Left cardiac atrium (tissue), 4 donors: ENCODE measurements at places on chromosomes 5 and 9. TPM values are rescaled to one million over a fixed set of nuclear protein-coding genes. Genes with fewer than 3 reads are reported as not detected.

DNA sequence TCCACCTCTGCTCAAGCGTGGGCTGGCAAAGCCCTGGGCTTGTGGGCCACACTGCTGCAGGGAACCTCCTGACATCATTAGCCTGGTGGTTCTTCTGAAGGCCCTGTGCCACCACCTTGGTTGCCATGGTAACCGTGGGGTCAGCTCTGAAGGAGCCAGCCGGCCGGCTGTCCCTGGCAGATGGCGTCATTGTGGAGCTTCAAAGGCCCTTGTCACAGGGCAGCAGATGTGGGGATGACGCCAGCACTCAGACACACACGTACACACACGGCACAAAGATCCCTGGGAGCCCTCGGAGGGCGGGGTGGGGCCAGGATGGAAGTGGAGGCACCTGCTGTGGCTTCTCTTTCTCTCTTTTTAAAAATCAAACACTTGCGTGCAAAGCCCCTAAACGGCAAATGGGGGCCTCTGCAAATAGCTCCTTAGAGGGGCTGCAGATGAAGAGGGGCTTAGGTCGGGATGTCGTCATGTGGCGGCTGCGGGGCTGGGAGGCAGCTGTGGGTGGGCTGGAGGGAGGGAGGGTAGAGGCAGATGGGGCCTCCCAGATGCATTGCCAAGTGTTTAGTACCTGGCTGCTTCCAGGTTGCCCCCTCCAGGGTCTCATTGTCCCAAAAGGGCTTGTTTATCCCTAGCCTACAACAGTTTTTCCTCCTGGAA lies 19.5 kb upstream of the RPL26L1 start:
- peak; percentile 52 for DNase-seq

Gene DCTN3
- 109 TPM for total RNA-seq

DNA sequence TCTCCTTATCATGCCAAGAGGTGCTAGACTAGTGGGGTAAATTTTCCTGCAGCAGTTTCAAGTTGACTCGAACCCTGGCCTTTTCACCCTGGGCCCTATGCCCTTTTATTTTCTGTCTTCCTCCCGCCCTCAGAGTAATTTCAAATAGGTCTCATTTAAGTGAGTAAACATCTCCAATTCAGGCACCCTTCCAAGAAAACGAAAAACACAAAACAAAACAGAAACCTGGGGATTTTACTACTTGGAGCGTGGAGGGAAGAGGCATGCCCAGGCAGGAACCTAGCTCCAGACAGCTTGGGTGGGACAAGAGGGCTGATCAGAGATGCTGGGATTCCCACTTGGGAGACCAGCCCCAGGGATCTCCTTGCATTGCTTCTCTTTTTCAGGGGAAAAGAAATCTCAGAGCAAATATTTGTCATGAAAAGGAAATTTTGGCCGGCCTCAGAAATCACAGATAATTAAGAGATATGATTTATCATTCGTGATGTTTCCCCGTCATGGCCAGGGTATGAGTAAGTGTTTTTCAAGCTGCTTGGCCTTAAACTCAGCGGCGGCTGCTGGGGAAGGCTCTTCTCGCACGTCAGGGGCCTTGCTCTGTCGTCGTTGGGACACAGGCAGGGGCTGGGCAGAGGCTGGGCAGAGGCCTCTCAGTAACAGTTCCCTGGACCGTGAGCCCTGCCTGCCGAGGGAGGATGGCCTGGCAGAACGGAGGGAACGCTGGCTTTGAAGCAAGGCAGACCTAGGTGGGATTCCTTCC lies 248.6 kb upstream of the KLF4 start:
- peak; percentile 82 for DNase-seq

GRCh38 chr9:115884846-115885245 lies 268.7 kb upstream of the PAPPA start:
- DNase-seq, result no peak

Gene FGFR4
- 0.92 TPM for total RNA-seq

Gene GGTA1
- 8.3 TPM for total RNA-seq

Gene CREBRF
- total RNA-seq, result 13.2 TPM

Gene LCN9
- not detected for total RNA-seq

DNA sequence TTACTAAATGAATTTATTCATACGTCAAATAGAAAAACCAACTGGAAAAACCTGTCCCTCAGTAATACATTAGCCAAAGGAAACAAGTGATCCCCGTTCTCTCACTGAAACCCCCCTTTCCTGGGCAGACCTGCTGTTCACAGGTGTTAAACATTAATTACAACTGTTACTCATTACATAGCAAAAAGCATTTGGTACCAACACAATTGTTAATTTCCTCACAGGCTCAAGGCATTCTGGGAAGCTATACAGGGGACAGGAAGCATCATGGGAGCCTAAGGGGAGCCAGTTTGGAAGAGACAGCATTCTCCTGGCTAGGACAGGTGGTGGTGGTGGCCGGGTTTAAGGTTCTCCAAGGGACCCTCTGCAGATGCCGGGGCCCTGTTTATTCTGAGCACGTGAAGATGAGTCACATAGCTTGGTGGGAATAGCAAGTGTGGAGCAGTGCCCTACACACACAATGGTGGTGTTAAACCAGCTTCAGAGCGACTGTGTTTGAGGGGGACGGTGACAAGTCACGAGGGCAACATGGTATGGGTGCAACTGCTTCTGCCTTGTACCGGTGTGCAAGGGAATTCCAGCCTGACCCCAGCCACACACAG lies 62.6 kb upstream of the SLC25A51 start:
- no peak for DNase-seq

GRCh38 chr9:70411121-70411929 lies 3.1 kb downstream of the KLF9 start:
- DNase-seq, result peak; percentile 75

Gene ENTPD2
- total RNA-seq, result 0.60 TPM

Gene C5orf58
- not detected for total RNA-seq

Gene NEURL1B
- total RNA-seq, result 20.6 TPM

Gene AFAP1L1
- 38.6 TPM for total RNA-seq

- DNase-seq, result no peak
Observed at GRCh38 chr9:75797085-75797580, 93.3 kb upstream of the PCSK5 start.

Gene PKD2L2
- 0.24 TPM for total RNA-seq

DNA sequence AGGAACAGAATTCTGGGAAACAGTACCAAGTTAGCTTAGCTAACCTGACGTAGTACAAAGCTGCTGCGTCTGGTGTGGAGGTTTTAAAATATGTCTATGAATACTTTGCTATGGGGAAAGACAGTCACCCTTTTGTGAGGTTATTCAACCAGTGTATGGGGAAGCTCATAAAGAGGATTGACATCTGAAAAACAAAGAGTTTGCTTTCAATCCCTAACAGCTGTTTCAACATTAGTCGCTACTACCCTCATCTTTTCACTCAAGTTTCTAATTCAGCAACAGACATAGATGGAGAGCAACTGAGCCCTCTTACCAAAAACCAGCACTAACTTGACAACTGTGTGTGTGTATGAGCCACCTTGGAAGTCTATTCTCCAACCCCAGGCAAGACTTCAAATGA lies 7.8 kb upstream of the MSANTD3 start:
- DNase-seq, result no peak

Gene LRRC70
- total RNA-seq, result 2.2 TPM

Gene DDX4
- total RNA-seq, result not detected

GRCh38 chr9:36831381-36832161 lies 202.5 kb downstream of the PAX5 start:
- DNase-seq, result peak; percentile 16

Gene BTNL8
- not detected for total RNA-seq

- peak; percentile 79 for DNase-seq
Observed at GRCh38 chr9:135085830-135086546, 1.5 kb upstream of the OLFM1 start.

Gene IFNA13
- total RNA-seq, result not detected

- no peak for DNase-seq
Observed at GRCh38 chr5:10913841-10914240, 152.8 kb upstream of the DAP start.

GRCh38 chr5:84450617-84451414 lies 66.1 kb upstream of the EDIL3 start:
- DNase-seq, result no peak

Gene AQP3
- 22.5 TPM for total RNA-seq

DNA sequence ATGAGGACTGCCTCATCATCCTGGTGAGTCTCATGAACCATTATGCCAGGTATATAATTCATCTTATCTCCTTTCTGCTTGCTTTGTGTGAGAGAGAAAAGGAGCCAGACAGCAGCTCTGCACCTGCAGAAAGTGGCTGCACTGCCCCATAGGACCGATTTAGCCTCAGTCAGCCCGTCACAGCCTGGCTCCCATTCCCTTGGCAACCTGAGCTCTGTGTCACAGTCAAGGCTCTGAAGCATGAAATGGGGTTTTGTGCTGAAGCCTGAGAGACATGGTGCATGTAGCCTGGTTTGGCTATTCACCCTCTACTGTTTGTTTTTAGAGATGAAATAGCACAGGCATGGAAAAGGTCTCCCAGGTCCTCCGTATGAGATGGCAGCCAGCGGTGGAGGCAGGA lies 198.3 kb downstream of the KCTD16 start:
- no peak for DNase-seq

GRCh38 chr5:1380910-1381309 lies 36.0 kb upstream of the CLPTM1L start:
- DNase-seq, result no peak

DNA sequence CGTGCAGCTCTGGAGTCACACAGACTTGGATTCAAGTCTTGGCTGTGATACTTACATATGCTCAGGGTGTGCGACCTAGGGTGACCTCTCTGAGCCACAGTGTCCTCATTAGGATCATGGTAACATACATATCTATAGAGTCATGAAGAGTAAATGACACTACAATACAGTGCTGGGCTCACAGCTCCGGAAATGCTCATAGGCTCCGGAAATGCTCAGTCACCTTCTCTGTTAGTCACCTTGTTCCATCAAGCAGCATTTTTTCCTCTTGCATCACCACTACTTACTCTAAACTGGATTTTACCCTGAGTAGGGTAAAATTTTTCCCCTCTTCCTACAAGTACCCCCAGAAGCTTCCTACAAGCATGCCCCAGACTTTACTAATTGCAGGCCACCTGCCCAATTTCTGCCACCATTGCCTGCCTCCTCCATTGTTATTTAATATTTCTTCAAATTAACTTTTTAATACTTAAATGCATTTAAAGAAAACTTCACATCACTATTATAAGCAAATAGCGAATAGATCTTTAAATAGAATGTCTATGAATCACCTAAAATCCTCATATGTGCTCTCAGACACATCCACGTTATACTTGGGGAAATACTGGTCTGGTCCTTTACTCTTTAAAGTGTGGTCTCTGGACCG lies 147.6 kb upstream of the SPRY4 start:
- no peak for DNase-seq

- no peak for DNase-seq
Observed at GRCh38 chr9:2634818-2635217, 13.2 kb downstream of the VLDLR start.

GRCh38 chr5:57407391-57407790 lies 75.2 kb downstream of the ACTBL2 start:
- no peak for DNase-seq

- peak; percentile 75 for DNase-seq
Observed at GRCh38 chr9:78439190-78439865, 142.4 kb downstream of the PSAT1 start.

- peak; percentile 88 for DNase-seq
Observed at GRCh38 chr9:114112778-114113584, 13.9 kb upstream of the KIF12 start.

DNA sequence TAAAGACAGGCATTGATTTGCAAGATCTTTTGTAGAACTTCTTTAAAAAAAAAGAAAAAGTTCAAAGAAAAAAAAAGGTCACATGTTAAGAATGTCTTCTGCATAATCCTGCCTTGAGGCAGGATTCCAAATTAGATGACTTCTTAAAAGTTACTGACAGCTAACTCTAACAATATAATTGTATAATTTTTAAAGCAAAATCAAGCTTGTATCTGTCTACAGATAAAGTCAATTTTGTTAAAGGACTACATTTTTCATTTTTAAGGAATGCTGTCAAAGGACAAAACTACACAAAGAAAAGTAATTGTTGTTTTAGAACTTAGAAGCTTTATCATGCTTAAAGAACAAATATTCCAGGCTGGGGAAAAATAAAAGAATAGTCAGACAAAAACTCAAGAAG lies 57.8 kb downstream of the MPDZ start:
- DNase-seq, result no peak

DNA sequence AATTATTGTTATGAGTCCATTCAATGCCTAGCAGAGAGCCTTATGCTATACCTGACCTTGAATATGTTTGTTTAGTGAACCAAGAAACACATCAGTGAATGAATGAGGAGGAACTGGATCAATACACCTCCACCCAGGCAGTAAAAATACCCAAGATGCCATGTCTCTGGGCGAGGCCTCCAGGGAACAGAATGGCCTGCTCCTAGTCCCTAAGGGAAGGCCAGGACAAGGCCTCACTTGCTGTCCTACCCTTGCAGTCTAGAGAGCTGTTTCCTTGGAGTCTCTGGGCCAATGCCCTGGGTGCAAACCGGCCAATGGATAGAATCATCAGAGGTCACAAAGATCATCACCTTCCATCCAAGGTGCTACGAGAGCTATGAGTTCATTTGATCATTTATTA lies 26.1 kb downstream of the TNIP1 start:
- DNase-seq, result no peak

- DNase-seq, result no peak
Observed at GRCh38 chr5:168464214-168464613, 22.1 kb upstream of the RARS1 start.

GRCh38 chr9:108258640-108259039 lies 597.1 kb downstream of the ACTL7B start:
- no peak for DNase-seq

Gene GOLGA2
- 113 TPM for total RNA-seq

Gene FNBP1
- 29.0 TPM for total RNA-seq

Gene DOLPP1
- total RNA-seq, result 5.0 TPM

DNA sequence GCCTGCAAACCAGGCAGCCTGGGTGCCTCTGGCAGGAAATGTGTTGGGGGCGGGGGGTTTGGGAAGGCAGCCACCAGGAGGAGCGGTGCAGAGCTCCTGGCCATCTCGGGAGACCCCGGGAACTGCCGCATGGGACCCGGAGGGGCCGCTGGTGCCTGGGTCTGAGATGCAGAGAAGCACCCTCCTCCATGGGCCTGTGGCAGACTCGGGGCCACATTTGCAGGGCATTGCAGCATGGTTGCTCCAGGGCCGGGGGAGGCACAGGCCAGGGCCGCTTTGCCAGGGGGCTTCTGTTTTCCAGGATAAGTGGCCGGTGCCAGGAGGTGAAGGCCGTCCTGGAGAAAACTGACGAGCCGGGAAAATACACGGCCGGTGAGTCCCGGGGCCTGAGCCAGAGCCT lies 1.7 kb downstream of the LCN1 start:
- DNase-seq, result no peak

Gene PCDHGB7
- 8.8 TPM for total RNA-seq
